ENCODE measurements at places on chromosomes 7 and 10.

DNA sequence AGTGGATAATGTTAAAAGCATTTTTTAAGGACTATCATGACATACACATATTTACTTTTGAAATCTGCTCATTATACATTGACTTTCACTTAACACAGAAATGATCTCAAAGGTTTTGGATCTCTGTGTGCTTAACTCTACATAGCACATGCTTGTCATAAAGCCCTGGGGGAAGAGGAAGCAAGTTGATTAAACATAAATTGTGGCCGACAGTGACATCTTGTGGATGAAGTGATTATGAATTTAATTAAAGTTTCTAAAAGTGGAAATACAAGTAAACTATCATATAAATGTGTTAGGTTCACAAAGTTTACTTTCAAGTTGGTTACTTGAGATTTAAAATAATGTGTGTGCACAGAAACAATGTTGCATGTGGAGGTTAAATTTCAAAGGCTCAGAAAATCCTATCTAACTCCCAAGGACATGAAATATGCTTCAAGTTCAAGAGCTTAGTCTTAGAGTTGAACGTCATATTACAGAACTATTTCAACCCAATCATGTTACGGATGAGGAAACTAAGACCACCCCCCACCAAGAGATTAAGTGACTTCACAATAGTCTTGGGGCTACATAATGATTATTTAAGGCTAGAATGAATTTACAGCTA lies 1247.8 kb downstream of the GATA3 start:
- peak; percentile 45 for DNase-seq

DNA sequence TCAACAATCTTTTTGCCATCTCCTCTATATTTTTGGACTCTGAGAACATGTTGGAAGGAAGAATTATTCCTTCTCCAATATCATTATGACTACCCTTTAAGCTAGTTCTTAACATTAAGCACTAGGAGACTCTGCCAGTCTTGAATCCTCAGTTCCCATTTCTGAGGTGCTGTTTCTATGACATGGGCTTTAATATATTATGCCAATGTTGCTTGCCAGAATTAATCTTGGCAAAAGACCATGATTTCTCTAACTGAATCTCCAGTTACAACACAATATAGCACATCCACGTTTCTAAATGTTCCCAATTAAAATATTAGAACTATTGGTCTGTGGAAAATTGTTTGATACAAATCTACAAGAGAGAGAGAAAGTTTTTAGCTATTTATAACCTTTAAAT lies 250.0 kb downstream of the HGF start:
- no peak for DNase-seq

DNA sequence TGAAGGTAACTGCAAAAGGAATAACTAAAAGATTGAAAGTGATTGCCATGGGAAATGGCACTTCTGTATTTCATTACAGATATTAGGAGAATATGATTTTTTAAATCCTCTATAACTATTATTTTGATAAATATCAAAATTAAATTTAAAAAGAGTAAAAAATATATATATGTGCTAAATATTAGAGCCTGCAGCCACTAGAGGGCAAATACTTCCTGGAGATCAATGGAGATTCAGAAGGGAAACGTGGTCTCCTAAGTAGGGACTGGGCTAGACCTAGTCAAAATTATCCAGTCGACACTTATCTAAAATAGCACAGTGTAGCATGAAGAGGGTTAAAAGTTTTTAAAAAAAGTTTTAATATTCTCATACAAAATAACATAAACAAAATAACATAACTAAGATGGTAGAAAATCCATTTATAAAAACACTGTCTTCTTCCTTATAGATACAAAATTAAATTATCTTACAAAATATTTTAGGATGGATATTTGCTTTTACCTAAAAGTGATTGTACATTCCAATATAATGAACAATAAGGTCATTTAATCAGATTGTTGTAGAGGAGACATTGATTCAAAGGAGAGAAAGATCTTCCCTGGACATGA lies 434.3 kb downstream of the MDFIC start:
- DNase-seq: no peak

DNA sequence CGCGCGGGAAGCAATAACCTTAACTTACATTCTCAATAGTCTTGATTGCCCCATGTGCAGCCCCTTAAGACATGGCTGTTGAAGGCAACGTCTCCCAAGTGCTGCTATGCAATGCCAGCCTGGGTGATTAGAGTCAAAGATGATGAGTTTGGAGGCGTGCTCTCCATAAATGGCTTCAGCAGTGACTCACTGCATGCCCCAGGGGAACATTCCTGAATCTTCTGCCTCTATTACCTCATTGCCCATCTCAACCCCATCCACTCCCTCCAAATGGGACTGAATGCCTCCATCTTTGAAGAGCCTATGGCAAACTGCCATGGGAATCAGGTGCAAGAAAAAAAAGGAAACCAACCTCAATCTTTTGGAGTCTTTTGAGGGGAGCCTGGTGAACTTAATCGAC lies 282.8 kb downstream of the SNX10 start:
- no peak for DNase-seq

DNA sequence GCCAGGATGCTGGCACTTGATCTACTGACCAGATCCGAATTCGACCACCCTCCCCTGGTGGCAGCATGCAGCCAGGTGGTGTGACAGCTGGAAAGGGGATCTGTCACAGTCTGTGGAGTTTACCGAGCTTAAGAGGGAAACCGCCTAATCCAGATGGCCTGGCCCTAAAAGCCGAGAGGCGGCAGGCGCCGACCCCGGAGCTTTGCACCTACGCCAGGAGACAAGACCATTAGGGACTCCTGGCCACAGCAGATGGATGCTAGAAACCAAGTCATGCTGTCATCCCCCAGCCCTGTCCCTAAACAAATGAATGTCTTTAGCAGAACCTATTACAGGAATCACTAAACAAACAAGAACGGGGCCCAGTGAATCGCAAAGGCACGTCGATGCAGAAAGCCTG lies 27.7 kb downstream of the RCC1L start:
- no peak for DNase-seq
